ENCODE measurements at places on chromosomes 5 and 9.
A peak's percentile ranks its signal among the peaks of the same experiment; 100 is the strongest.

- DNase-seq: no peak
These were observed 7.3 kb downstream of the BHMT2 start for GRCh38 chr5:79076819-79077218.

- DNase-seq: no peak
These were observed 1.2 kb downstream of the DDX41 start for GRCh38 chr5:177515580-177515979.

DNA sequence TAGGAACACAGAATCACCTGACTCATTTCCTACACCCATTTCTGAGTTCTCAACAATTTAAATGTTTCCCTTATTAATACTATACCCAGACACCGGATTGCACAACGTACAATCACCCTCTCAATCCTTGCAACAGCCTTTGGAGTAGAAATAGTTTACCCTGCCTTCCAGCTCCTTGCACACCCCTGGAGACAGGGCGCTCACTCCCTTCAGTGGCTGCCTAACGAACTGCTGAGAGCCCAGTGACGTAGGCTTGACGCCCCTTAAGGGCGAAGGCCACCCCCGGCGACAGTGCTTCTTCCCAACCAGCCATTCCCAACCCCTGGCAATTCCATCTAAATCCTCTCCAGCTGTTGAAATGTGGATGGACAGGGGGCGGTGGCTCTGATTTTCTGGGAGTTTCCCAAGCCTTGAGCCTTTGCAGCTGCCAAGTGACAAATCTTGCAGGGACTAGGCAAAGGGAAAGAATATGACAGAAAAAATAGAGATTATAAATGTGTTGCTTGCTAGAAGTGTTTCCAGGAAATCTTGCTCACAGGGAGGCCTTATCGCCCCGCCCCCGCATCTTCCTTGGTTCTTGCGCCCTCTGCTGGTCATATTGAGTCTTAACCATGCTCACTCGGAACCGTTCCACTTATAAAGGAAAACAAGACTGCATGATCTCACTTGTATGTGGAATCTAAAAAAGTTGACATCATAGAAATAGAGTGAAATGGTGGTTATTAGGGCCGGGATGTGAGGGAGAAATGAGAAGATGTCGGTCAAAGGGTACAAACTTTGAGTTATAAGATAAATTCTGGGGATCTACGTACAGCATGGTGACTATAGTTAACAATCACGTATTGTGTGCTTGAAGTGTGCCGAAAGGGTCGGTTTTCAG lies 7.6 kb upstream of the BARX1 start:
- peak; percentile 74 for DNase-seq

DNA sequence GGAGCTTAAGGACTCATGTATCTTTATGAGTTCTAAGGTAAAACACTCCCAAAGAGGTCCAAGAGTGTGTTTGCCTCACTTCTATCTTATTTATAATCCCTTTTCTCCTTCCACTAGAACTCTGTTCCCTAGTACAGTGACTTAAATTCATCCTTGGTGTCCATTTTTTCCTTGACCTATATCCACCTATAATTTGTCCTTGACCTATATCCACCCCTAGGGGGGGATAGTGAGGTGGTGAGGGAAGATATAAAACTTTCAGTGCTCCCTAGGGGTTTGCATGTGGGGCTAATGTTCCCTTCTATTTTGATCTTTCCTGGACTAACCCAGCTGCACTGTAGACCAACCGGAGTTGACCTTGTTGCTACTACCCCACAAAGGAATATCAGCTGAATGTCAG lies 83.5 kb upstream of the GNAQ start:
- no peak for DNase-seq

GRCh38 chr9:71955300-71955915 lies 44.0 kb downstream of the C9orf85 start:
- DNase-seq: no peak

- no peak for DNase-seq
These were observed 28.8 kb downstream of the GCNT4 start for GRCh38 chr5:75023368-75024159.

DNA sequence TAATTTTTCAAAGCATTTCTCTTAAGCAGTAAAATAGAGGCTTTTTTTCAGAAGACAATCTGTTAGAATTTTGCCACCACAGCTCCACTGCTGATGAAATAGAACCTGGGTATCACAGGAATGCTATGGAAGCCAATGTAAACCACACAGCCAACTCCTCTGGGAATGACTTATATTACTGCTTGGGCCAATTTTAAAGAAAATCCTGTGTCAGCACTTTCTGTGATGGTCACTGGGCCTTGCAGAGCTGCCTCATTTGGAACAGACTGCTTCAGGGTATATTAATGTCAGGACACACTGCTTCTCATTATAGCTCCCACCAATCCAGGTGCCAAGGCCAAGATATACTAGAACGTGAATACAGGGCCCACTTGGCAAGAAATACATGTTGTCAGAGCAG lies 144.1 kb upstream of the ACTBL2 start:
- DNase-seq: no peak

DNA sequence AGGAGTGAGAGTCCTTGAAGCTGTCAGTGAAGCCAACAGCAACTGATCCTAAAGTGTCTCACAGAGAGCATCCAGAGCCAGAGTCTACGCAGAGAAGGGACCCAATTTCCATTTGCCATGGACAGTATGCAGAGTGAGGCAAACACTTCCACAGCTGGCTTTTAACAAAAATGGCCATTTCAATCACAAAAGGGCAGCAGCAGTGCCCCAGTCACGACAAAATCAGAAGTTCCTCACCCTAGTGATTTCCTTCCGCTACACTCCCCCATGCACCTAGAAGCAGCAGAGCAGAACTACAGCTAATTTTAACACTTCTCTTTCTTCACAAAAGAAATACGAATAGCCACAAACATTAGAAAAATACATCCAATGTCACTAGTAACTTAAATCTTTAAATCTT lies 27.9 kb downstream of the FBXW11 start:
- no peak for DNase-seq

DNA sequence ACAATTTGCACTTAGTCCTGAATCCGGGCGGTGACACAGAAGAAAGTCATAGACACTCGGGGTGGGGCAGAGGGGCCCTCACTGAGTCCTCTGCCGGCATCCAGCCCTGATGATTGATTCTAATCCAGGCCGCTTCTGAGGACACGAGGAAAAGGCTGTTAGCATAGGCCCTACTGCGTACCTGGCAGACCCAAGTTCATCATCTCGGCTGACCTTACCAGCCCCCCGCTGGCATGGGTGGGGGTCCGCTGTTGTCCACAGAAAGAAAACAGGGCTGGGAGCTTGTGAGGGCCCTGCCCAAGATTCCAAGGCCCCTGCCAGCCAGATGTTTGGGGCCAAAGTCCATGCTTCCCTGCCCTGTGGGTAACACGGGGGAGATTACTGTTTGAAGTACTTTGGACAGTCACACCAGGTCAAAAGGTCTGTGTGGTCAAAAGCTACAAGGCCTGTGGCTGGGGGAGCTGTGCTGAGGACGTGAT lies 24.5 kb downstream of the ERGIC1 start:
- no peak for DNase-seq

- no peak for DNase-seq
These were observed 31.7 kb upstream of the AFAP1L1 start for GRCh38 chr5:149239917-149240316.

- DNase-seq: no peak
These were observed 56.0 kb upstream of the TPD52L3 start for GRCh38 chr9:6272229-6272598.

- no peak for DNase-seq
These were observed 970 bp upstream of the ARRDC1 start for GRCh38 chr9:137604345-137605086.

GRCh38 chr5:59722874-59723273 lies 170.7 kb downstream of the PDE4D start:
- DNase-seq: peak; percentile 3

DNA sequence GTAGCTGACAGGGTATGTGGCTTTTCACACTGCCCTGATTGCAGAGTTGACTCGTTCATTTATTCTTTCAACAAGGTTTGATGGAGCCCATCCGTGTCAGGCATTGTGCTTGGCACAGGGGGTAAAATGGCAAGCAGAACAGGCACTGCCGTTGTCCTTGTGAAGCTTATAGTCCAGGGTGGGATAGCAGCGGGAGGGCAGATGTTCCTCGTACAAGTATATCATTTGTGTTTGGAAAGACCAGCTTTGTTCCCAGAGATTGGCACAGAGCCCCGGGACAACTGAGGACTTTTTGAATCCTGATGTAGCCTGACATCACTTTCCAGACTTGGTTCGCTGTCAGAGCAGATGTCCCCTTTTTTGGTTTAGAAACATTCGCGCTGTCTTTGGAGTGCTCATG lies 50.9 kb downstream of the MVB12B start:
- DNase-seq: no peak
